ENCODE measurements at places on chromosomes 7 and 10.

DNA sequence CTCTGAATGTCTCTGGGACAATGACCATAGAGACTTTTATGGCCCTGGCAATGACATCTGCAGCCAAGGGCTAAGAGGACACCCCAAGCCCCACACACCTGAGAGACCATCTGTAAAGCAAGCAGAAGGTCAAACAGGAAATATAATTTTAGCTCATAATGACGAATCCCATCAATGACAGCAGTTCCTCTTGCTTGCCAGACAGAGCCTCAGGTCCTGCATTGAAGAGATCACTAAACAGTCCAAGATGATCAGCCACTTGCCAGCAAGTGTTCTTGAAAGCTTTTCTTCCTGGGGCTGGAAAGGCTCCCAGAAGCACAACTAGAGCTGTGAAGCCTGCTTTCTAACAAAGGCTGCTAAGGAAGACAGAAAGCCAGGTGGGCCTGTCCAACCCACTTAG, 993.7 kb upstream of the AUTS2 start:
- DNase-seq = no peak

DNA sequence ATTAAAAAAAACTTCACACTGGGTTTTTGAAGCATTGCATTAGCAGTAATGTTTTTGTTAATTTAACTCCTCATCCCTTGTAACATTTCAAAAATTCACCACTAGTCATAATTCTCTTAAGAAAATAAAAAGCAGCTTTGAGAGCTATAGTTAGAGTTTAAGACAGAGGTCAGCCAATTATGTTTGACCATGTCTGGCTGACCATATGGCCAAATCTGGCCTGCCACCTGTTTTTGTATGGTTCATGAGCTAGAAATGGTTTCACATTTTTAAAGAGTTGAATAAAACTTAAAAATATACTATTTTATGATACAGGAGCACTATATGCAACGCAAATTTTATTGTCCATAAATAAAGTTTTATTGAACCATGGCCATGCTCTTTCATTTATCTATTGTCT, 73.0 kb upstream of the LRRTM3 start:
- DNase-seq = no peak

DNA sequence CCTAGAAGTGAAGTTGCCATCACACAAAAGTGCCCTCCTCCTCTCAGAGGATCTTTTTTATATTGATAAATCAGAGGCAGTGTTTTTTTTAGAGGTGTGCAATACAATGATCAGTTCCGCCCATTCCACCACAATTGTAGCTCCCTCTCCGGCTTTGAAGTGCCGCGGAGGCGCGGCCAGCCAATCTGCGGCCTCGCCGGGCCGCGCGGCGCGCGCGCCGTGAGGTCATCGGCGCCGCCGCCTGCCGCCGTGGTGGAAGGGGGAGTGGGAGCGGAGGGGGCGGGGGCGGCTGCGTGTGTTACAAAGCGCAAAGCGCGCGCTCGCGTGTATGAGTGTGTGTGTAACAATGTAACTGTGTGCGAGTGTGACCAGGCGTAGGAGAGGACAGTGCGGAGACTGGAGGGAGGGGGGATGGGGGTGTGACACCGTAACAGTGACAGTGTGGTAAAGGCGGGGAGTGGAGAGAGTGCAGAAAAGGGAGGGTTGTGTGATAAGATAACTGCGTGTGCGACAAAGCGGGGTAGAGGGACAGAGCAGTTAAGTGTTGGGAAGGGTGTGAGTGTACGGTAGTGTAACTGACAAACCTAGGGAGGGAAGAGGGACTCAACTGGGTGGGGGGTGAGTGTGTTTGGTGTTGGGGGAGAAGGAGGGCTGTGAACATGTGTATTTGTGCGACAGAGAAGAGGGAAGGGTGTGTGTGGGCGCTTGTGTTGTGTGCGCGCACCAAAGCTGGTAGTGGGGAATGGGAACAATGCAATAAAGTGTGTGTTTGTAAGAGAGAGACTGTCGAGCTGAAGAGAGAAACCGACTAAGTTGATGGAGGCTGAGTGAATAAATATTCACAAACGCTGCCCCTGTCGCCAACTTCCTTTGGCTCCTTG, at the start of gene SP8:
Gene SP8, minus strand, starts transcription at position 108 of the 881 bp plus-strand sequence. Its CDS starts 88 bp downstream, at position 20.
- DNase-seq = no peak

DNA sequence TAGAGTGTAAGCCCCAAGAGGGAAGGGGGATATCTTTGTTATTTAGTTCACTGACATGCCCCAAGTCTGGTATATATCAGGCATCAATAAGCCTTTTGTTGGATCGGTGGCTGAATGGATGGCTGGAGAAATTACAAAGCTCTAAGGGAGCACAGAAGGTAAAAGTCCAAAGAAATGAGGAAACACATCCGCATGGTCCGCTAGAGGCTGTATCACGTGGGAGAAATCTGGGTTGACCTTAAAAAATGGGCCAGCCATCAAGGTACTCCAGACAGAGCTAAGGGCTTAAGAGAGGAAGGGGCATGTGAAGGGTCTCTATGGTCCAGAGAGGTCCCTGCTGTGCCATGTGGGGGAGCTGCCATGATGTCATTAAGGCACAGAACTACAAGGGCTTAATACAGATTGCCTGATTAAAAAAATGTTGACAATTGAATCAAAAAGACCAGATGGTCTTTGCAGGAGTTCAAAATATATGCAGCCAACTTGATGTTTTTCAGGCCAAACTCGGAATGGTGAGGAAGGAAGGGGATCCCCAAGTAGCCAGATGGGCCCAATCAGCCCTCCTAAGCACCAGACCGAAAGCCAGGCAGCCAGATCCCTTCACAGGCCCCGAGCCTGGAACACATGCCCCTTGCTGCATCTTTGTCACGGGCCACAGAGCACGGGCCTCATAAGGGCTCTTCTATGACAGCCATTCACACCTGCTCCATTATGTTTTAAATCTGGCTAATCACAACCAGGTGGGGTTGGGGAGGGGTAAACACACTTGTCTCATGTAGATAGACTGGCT, 31.9 kb downstream of the SCRN1 start:
- DNase-seq = no peak
